ENCODE measurements at places on chromosomes 3 and 15.

DNA sequence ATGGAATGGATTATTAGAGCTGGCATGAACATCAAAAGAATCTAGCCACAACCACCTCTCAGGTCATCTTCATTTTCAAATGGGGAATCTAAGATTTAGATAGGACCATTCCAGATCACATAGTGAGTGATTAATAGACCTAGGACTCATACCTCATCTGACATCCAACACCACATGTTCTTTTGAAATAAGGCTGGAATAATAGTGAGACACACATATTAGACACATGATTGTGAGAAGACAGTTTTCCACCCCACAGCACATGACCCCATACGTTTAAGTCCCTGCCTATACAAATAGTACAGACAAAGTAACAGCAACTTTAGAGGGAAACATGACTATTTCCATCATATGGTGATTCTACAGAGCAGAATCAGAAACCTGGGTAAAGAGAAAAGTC, 344.7 kb upstream of the TPRG1 start:
- no peak for DNase-seq

DNA sequence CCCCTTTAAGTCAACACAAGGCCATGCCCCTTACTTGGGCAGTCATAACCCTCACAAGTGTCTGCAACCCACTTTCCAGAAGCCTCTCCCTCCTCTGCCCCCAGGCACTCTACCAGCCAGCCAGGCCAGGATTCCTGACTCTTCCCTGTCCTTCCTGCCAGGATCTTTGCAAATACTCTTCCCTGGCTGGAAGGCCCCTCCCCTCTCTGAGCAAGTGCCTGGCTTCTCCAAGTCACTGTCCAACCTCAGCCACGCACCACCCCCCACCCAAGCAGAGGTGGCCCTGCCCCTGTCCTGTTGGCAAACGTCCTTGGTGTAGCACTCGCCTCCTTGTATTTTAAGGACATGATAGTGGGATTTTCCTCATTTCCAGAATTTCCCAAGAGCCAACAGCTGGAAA, 54.7 kb upstream of the USP3 start:
- DNase-seq = no peak

DNA sequence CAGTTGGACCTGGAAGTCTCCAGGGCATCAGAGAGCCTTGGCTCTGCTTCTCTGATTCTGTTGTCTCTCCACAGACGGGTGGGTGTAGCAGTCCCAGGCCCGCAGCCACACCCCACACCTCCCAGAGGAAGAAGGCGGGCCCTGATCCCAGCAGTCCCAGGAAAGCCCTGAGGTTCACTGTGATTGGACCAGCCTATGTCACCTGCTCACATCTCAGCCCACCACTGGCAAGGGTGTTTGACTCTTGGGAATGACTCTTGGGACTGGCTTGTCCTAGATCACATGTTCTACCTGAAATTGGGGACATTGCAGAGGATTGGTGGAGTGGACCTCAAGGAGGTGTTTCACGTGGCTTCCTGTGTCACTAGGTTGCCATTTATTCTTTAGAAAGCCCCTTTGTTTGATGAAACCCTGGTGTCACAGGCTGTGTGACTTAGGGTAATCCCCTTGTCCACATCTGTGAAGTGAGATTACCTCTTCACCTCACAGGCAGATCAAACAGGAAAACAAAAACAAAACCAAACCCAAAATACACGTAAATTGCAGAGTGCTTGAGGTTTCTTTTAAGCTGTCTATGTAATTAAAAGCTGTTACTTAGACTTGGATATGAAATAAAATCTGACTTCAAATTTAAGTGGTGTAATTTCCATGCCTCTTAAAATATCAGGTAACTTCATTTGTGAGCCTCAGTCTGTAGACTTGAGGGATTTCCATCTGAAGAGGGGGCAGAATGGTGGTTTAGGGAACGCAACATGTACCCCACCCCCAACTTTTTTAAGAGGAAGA, 26.7 kb downstream of the FLNB start:
- no peak for DNase-seq

DNA sequence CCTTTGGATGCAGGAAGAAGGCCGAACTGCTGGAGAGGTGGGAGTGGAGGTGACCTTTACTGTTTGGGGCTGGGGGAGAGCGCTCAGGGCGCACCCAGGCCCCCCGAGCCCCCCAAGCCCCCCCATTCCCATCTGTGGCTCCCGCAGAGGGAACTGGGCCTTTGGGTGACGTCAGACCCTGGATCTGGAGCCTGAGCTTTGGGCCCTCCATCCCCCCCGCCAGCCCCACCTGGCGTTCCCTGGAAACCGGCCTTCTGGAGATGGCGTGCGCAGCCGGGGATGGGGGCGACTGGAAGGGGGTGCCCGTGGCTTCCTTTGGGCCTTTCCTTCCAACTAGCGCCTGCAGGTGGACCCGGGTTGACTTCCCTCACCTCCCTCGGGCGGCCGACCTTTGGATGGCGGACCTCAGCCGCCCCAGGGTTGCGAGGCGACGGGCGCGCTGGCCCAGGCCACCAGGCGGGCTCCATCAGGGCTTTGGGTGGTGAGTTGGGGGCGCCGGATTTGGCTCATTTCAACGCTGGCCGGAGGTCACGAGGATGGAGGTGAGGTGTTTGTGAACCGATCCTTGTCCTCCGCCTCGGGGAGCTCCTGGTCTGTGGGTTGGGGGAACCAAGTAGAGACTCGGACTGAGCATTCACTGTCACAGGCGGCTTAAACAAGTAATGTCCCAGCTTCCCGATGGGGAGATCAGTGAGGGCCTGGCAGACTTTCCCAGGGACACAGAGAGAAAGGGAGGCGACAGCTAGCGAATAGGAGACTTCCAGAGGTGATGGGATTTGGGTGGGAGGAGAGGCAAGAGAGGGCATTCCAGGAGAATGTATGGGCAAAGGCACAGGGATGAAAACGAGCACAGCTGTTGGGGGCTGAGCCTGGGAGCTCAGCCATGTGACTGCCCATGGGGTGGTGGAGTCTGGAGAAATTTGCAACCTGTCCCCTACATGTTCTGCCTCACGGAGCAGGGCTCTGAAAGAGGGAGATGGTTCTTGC, 709 bp downstream of the SCAMP5 start:
- no peak for DNase-seq

- DNase-seq = no peak
Measured at GRCh38 chr3:101942356-101942755, 93.0 kb downstream of the NFKBIZ start.

- DNase-seq = no peak
Measured at GRCh38 chr3:157347577-157348303, 88.9 kb upstream of the PTX3 start.

DNA sequence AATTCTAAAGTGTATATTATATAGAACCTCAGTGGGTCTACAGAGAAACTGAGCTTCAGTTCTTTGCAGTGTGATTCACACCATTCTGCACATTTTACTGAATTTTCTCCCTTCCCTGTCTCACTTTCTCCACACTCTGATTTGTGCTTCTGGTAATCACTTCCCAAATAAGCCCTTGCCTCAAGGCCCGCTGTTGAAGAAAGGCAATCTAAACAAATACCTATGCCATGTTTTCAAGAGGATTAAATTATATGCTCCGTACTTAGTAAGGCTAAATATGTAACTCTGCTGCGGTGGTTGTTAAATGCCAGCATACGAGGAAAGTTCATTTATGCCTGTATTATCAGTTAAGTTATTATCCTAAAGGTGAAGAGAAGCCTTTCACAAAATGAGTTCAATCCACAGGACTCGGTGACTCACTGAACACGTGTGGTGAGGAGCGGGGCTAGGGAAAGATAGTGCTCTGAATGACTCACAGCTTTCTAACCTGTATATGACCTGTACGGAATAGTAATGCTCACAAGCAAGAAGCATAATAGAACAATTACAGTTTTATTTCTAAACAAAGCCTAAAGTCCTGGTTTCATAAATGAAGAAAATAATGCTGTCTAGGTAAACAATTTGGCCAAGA, 25.1 kb downstream of the CNTN6 start:
- no peak for DNase-seq

DNA sequence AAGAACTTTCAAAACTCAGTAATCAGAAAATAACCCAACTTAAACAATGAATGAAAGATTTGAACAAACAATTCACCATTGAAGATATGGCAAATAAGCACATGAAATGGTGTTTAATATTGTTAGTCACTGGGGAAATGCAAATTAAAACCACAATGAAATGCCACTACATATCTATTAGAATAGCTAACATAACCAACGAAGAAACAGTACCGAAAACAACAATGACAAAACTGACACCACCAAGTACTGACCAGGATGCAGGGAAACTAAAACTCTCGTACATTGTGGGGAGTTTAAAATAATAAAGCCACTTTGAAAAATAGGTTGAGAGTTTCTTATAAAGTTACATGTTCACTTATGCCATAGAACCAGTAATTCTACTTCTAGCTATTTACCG, 69.1 kb downstream of the KBTBD8 start:
- no peak for DNase-seq

DNA sequence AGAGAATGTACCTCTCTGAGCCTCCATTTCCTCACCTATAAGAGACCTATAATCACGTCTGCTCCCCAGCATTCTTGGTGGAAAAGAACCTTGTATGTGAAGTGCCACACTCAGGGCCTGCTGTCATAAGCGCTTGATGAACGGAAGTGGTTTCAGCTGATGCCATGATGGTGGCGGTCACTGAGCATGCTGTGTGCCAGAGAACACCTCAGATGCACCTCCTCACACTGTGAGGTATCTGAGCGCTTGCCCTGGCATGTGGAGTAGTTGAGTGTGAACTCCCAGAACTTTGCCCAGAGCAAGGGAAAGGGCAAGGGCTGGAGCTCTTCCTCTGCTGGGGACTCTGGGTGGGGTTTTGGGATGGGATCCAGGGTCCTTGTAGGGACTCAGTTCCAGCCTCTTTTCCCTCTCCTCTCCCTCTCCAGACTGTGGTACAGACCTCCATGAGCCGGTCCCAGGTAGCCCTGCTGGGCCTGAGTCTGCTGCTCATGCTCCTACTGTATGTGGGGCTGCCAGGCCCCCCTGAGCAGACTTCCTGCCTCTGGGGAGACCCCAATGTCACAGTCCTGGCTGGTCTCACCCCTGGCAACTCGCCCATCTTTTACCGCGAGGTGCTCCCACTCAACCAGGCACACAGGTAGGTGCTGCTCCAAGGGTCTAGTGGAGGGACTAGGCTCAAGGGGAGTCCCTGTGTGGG, 2.7 kb downstream of the ABHD14A start:
- DNase-seq = peak; percentile 48

- peak; percentile 78 for DNase-seq
Measured at GRCh38 chr15:40420793-40421192, 15.2 kb downstream of the IVD start.

DNA sequence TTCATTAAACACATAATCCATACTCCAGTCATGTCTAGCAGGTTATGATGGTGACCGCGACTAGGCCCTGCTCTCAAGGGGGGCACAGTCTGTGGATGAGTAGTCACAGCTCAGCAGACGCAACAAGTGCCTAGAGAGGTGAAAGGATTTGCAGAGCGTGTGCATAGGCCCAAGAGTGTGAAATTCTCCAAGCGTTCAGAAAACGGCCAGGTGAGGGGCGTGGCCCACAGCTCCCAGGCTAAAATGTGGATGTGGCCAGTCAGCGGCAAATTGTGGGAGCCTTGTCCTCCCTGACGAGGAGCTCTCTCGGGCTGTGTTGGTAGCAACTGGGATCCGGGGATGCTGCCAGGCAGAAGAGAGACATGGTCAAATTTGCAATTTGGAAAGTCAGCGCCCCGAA, 46.4 kb upstream of the TSEN2 start:
- DNase-seq = no peak

DNA sequence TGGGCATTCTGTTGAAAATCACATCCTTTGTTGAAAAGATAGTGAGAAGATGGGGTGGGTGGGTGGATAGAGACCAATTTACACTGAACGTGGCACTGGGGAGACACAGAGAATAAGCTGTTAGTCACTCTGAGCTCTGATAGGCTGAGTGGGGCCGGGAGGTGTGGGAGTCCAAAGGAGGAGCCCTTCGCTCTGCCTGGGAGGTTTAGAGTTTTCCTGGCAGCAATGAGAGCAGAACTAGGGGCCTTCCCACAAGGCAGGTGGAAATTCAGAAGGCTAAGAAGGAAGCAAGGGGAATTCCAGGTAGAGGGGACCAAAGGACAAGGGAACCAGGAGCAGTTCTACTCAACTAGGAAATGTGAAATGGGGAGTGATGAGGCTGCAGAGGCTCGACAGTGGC, 272.7 kb downstream of the RPLP1 start:
- no peak for DNase-seq

DNA sequence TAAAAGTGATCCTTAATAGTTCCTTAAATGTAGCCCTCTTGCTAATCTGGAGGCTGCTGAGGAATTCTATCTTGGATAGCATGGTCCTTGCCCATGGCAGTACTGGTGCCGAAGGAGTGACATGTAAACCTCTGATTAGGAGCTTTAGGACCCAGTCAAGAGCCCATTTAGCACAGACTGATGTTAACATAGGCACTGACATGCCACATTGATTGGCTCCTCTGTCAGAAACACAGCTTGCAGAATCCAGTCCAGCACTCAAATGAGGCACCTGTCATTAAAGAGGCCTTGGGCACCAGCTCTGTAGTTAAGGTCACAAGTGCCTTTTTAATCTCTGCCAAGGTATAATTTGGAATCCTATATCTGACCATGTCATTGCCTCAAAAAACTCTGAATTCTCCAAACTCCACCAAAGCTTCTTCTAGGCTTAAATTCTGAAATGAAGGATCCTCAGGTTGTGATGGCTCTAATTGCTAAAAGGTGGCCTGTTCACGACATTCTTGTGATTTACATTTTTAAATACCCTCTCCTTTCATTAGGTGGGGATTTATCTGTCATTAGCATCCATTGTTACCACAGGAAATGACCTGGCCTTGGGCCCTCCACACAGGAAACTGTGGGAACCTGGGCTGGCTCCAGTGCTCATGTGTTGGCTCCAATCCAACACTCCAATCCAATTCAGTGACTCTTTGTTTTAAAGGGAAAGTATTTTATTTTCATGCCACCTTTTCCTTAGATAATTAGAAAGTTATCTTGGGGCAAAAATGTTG, 57.3 kb upstream of the RNF7 start:
- DNase-seq = peak; percentile 39

DNA sequence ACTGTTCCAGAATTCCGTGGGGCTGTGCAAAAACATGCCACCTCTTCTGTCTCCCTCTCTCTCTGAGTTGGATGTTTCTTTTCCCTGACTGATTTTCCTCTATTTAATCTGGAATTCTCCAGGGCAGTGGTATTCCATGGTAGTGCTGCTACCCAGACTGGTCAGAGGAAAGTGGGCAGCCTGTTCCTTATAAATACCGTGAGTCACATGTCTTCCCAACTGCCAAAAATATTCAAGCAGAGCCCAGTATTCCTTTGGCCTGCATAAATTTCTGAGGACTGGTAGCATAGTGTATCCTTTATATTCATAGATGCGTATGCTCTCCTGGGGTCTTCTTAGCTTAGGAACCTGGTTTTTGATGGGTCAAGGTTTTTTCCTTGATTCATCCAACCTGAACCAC, 40.9 kb downstream of the CEMIP start:
- no peak for DNase-seq

GRCh38 chr3:132087356-132087755, 52.5 kb upstream of the CPNE4 start:
- no peak for DNase-seq

Data from breast epithelium (tissue), 4 donors.